ENCODE measurements at places on chromosomes 11 and 22.

DNA sequence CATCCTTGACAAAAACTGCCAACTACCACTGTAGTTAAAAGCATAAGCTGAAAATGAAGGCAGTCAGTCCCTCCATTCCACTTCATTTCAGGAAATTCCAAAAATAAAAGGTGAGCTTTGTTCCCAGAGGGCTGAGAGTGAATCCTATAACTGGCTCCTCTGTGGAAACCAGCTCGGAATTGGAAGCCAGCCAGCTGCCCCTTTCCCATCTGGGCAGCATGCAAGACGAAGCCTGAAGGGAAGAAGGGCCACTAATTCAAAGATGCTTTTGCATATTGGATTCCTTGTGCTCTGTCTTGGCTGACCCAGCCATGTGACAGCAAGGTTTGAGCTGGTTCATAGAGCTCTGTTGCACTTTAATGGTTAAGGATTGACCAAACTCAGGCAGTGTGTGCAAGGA lies 83.4 kb downstream of the ALX4 start:
- DNase-seq = no peak

DNA sequence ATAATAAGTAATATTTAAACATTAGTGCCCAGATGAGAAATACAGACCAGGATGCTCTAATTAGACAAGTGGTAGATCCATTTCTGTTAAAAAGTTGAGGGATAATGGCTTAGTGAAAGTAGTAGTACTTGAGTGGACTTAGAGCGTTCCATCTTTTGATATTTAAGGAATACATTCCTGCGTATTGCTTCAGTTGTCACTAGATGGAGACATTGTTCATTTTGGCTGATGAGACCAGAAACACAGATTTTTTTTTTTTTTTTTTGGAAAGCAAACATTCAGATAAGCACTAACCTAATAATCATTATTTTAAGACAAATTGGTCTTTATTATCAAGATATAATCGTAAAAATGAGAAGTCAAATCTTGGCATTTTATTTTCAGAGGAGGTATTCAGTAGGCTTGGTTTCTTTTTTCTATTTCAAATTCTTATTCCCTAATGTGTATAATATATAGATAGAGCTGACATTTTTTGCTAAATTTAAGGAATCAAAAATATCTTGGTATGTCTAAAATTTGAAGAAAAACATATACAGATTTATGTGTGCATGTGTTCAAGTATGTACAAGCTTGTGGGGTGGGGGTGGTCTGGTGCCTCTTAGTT lies 92.9 kb downstream of the DYNC2H1 start:
- DNase-seq = no peak

DNA sequence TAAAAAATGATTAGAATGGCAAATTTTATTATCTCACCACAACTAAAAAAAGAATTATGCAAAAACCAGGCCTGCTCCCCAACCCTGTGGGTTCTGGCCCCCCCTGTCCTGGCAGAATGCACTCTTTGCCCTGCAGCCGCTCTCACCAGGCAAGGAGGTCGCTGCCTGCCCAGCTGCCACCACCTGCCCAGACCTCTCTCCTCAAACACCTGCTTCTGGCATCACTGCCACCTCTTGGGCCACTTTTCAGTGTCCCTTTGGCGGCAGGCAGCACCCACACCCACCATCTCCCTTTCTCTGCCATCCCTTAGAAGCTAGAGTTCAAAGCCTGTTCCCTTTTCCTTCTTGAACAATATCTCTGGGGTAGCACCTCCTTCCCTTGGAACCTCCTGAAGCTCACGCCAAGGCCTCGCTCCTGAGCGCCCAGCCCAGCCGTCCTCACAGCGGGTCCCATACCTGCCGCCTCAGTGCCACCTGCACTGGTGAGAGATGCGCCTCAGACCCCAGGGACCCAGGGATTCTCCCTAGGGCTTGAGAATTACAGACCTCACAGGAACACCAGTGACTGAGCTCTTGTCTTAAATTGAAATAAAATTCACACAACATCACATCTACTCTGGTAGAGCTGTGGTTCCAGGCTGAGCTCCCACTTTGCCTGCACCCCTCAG lies 44.6 kb downstream of the SGSM3 start:
- DNase-seq = no peak

DNA sequence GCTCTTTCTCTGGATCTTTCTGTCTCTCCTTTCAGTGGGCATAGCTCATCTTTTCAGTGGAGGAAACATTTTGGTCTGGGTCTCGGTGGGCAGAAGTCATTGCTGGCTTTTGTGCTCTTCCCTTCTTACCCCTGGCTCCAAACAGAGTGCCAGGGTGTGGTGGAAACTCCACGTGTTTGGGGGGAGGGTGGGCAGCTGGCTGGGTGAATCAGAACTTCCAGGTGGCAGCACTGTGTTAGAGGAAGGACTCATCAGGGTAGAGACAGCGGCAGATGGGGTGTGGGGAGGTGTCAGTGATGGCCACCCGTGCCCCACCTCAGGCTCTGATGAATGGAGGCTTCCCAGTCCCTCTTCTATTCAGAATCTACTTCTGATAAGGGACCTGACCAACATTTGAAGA lies 114.0 kb downstream of the GRIK4 start:
- no peak for DNase-seq

DNA sequence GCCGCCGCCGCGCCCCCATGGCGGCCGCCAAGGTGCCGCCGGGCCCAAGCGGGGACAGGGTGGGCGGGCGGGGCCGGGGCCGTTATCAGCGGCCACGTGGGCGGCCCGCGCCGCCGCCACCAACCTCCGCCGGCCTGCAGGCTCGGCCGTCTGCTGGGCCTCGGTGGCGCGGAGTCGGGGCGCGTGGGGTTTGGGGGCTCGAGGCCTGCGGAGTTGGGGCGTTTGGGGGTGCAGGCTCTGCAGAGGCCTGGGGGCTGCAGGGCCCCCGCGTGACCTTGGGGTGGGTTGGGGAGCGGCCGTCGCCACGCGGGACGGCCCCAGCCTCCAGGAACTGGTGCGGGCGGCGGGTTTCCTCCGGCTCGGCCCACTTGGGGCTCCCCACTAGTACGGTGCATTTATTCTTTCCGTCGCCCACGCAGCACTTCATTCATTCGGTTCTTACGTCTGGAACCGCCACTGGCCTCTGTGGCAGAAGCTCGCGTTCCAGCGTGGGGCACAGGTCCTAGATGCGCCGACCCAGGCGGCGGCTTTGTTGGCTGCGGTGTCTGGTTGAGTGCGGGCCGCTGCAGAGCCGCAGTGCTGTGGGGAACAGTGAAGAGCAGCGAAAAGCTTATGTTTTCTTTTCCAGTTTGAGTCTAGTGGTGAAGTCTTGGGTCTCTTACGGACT lies 740 bp upstream of the TRMT2A start:
- DNase-seq = no peak

- no peak for DNase-seq
Observed at GRCh38 chr22:28938286-28938833, 55.0 kb downstream of the ZNRF3 start.

- no peak for DNase-seq
Observed at GRCh38 chr11:8375932-8376331, 112.3 kb upstream of the LMO1 start.

DNA sequence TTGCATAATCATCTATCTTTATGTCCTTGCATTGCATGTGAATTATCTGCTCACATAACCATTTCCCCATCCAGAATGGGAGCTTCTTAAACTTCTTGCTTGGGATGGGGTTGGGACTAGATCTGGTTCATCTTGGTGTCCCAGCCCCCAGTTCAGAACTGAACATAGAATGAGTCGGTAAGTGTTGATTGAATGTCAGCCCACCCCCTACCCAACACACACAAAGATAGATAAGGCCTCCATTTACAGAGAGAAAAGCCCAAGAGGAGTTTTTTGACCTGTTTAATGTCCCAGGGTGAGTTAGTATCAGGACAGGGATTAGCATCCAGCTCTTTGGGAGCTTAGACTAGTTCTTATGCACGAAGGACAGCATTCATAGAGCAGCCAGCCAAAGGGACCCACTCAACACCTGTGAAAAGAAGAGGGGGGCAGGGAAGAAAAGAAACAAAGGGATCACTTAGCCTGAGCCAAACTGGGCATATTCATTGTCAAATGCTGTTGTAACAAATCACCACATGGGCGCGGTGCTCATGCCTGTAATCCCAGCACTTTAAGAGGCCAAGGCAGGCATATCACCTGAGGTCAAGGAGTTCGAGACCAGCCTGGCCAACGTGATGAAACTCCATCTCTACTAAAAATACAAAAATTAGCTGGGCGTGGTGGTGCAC lies 57.4 kb downstream of the CHRDL2 start:
- DNase-seq = no peak

DNA sequence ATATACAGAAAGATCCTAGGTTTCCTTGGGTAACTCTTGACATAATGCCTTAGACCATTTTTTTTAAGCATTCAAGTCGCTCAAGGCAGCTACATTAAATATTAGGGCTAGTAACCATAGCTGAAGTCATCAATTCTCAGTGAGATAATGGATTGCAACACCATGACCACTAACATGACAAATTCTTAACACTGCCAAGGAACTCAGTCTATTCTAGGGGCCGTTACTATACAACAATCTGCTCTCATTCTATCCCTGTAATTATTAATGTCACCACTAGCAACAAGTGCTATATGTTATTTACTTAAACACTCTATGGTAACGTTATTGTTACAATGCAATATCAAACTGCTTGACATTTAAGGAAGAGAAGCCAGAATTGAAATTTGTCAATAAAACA lies 3.2 kb upstream of the STK33 start:
- DNase-seq = peak; percentile 18

GRCh38 chr11:132078264-132079076 lies 708.1 kb downstream of the NTM start:
- no peak for DNase-seq

GRCh38 chr11:94457118-94458029 lies 36.3 kb downstream of the MRE11 start:
- DNase-seq = no peak

DNA sequence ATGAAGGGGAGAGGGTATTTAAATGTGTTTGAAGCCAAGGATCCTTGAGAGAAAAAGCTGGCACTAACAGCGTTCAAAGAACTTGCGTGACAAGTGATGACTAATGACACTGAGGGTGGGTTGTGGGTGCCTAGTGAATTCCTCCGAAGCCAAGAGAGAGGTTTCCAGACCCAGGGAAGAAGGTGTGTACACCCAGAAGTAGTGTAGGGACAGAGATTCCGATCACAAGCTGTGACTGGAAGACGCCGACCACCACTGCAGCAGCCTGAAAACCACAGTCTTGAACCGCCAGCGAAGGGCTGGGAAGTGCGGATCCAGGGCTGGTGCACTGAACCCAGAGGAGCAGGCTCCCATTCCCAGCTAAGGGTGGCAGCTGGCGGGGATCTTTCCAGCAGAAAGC lies 9.5 kb downstream of the PPARA start:
- DNase-seq = no peak

- DNase-seq = no peak
Observed at GRCh38 chr11:2204361-2205213, 33.0 kb upstream of the TH start.

DNA sequence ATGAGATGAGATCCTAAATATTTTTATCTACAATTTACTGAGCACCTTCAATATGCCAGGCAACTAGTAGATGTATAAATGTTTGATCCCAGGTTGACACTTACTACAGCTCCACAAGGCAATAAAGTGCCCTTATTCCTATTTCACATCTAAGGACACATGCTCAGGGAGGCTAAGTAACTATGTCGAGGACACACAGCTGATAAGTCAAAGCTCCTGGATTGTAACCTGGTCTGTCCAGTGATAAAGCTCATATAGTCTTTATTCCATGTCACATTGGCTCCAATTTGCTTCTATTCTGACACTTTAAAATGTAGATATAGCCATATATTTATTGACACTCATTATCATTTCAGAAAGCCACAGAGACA lies 93.8 kb upstream of the BMAL1 start:
- DNase-seq = no peak

- no peak for DNase-seq
Observed at GRCh38 chr22:45804986-45805325, 133.3 kb downstream of the ATXN10 start.

DNA sequence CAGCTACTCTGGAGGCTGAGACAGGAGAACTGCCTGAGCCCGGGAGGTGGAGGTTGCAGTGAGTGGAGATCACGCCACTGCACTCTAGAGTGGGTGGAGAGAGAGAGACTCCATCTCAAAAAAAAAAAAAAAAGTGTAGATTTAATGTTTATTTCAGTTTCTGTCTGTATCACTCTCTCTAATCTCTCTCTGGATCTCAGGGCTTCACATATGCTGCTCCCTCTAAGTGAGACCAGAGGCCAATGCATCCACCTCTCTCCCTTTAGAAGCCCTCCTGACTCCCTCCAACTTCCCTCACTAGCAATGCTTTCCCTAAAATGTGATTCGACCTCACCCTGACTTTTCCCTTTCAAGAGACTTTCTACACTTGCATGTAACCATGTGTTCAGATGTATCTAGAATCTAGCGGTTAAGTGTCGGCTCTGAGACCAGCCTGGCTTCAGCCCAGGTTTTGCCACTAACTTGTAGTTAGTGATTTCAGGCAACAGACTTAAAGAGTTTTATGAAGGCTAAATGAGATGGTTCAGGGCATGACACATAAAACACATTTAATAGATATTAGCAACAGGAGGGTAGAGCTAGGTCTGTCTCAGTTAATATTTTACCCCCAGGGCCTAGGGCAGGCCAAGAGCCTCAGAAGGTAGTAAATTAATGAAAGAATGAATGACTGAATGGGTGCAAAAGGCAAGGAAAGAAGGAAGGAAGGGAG lies 364.3 kb downstream of the LARGE1 start:
- DNase-seq = no peak

DNA sequence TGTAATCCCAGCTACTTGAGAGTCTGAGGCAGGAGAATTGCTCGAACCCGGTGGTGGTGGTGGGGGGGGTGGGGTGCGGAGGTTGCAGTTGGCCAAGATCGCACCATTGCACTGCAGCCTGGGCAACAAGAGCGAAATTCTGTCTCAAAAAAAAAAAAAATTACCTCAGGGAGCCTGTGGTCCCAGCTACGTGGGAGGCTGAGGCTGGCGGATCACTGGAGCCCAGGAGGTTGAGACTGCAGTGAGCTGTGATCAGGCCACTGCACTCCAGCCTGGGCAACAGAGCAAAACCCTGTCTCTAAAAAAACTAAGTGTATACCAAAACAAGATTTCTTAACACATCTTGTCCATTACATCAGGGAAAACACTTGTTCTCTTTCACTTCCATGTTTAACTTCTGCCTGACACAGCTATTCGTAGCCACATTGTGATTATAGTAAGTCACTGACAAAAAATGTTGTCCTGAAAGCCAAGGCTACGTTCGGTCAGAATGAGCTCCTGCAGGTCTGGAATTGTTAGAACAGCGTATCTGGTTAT lies 1.4 kb downstream of the TMEM80 start:
- DNase-seq = no peak

- no peak for DNase-seq
Observed at GRCh38 chr11:79287952-79288351, 152.9 kb downstream of the TENM4 start.

GRCh38 chr11:110948112-110948511 lies 235.9 kb upstream of the ARHGAP20 start:
- no peak for DNase-seq
